ENCODE measurements at places on chromosomes 11 and 22.

GRCh38 chr11:3803726-3804495 is 4.4 kb upstream of the PGAP2 start:
- DNase-seq, result no peak

- no peak for DNase-seq
These were observed 11.1 kb upstream of the CBX6 start for GRCh38 chr22:38882972-38883622.

- no peak for DNase-seq
These were observed 48.2 kb upstream of the SMCO4 start for GRCh38 chr11:93591247-93591898.

DNA sequence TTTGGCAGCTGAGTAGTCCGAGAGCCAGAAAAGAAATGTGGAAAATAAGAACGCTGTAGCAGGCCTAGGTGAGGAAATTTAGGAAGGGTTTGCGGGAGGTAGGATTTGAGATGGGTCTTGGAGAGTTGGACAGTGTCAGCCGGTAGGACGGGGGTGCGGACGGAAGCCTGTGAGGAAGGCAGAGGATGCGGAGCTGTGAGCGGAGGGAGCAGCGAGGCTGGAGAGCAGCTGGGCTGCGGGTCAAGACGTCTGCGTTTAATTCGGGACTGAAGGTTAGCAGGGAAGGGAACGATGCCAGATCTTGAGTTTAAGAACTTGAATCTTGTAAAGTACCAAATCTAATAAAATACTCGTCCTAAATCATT is 669 bp upstream of the TIGD3 start:
- DNase-seq, result no peak

DNA sequence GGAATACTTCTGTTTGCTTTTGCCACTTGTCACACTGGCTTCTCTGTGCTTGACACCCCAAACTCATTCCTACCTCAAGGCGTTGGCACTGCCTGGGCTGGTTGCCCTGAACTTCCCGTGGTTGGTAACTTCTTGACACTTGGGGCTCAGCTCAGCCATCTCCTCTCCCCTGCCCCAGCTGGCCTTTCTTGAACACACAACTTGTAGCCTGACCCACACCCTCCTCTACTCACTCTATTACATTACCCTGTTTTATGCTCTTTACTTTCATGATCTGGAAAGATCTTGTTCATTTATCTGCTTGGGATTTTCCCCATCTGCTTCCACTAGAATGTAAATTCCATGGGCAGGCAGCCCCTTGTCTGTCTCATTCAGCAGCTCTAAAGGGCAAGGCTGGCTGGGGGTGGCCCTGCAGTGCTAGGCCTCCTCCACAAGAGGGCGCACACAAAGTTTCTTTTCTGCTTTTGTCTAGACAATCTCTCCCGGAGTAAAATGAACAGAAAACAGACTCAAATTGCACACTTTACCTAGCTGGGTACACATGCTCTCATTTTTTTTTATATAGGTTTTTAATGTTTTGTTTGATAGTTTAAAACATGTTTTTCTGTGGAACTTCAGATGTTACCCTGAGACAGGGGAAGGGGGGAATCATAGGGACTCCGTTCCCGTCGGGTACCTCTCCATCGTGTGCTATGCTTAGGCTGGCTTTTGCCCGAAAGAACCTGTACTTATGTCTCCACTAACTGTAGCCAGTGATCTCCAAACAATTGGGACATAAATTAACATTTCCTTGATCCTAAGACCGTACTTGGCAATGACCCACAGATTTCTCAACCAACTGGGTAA is 16.4 kb upstream of the MRGPRX2 start:
- DNase-seq, result peak; percentile 32

- DNase-seq, result no peak
These were observed 51.7 kb upstream of the CCDC89 start for GRCh38 chr11:85737738-85738137.

- no peak for DNase-seq
These were observed 35.8 kb upstream of the MYRF start for GRCh38 chr11:61716478-61717285.

GRCh38 chr11:93350835-93351234 is 20.3 kb downstream of the DEUP1 start:
- DNase-seq, result no peak

- DNase-seq, result no peak
These were observed 9.4 kb upstream of the OR2D3 start for GRCh38 chr11:6911378-6911777.

DNA sequence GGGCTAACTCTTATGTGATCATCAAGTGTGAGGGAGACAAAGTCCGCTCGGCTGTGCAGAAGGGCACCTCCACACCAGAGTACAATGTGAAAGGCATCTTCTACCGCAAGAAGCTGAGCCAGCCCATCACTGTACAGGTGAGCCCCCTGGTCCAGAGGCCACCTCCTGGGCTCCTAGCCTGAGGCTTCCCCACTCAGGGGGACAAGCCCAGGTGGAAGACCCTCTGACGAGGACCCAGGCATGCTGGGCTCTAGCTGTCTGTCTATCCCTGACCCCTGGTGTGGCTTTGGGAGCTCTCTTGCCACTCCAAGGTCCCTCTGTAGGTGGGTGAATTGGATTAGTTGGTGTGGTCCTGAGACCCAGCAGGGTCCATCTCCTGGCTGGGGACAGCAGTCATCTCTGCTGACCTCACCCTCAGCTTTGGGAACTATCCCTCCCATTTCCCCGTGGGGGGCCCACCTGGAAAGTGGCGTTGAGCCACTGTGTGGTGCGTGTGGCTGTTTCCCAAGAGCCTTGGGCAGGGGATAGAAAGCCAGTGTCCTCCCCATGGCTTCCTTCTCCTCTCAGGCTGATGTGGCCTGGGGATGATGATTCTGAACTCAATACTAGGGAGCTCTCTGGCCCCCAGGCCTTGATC is 5.4 kb upstream of the MYO7A start:
- no peak for DNase-seq

- no peak for DNase-seq
These were observed 597.5 kb downstream of the BRD1 start for GRCh38 chr22:49230194-49230577.

DNA sequence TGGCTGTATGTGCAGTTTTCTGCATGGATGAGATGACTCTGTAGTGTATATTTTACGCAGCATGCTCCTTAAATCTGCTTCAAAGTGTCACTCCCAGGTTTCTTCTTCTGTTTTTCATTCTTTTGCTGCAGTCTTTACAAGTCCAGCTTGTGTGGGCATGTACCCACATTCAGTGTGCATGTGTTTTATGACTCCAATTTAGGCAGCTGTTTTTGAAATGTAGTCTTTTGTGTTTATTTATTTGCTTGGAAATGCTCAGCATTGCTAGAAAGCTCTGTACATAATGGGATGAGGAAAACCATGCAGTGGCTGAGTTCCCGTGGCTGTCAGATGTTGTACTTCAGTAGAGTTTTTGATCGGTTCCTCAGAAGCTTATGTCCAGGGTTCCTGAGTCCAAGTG is 138.5 kb downstream of the ARHGAP42 start:
- no peak for DNase-seq

DNA sequence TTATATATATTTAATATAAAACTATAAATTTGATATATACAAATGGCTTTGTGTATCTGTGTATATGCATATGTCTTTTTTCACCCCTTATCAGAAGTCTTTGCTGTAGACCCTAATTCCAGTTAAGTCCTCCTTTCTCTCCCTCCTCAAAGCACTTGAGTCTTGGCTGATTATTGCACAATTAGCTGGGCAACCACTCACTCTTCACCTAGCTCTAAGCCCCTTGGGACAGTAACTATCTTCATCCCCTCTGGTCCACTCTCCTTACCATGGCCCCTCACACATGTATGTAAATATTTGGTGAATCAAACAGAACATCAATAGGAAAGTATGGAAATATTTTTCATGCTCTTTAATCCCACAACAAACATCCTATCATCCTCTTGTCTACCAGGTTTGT is 909 bp upstream of the OR5B21 start:
- DNase-seq, result no peak

DNA sequence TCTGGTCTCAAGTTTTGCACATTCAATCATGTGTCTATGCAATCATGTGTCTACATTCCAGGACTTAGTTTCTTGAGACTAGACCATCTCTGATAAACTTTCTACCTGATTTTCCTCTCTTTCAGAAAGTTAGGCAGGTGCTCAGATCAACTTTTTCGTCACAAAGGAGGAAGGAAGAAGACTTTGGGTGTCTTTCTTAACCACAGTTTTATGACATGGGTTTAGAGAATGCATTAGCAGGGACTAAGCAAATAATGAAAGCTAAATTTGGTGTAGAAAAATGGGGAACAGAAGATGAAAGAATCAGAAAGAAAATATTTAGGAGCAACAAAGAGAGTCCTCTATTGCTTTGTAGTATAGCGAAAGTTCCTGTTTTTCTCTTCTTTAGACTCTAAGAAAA is 7.7 kb upstream of the GLYATL1B start:
- DNase-seq, result no peak

GRCh38 chr22:20213833-20214708 is 54.0 kb downstream of the RTN4R start:
- DNase-seq, result no peak

DNA sequence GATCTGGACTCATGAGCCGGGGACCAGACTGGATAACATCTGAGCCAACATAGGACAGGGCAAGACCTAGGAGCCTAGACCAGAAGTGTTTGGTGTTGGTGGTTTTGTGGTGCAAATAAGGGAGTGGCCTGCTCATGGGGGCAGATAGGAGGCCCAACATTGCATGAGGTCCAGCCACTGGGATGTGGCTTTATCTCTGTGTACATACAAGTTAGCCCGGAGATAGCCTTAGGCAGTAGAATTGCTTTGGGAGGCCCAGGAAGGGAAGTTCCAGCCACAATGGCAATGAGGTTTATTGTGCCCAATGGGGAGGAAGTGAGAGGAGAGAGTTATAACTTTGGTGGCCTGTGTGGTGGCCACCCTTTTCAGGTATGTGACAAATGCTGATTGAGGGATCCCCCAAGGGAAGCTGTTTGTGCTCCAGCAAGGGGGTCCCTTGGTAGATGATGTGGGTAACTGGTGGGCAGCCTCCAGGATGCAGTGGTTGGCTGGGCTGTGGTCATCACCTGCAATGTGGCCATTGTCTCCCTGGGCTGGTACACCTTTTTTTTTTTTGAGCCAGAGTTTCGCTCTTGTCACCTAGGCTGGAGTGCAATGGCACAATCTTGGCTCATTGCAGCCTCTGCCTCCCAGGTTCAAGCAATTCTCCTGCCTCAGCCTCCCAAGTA is 6.4 kb downstream of the LMO2 start:
- no peak for DNase-seq

DNA sequence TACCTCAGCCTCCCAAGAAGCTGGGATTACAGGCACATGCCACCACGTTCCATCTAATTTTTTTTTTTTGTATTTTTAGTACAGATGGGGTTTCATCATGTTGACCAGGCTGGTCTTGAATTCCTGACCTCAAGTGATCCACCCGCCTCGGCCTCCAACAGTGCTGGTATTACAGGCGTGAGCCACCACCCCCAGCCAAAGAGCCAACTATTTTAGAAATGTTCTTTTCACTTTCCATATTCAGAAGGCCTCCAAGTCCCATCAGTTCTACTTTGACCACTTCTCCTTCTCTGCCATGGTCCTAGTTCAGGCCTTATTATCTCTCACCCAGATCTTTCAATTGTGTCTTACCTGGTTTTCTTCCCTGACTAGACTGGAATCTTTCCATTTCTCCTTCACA is 48.2 kb downstream of the CCDC83 start:
- no peak for DNase-seq

DNA sequence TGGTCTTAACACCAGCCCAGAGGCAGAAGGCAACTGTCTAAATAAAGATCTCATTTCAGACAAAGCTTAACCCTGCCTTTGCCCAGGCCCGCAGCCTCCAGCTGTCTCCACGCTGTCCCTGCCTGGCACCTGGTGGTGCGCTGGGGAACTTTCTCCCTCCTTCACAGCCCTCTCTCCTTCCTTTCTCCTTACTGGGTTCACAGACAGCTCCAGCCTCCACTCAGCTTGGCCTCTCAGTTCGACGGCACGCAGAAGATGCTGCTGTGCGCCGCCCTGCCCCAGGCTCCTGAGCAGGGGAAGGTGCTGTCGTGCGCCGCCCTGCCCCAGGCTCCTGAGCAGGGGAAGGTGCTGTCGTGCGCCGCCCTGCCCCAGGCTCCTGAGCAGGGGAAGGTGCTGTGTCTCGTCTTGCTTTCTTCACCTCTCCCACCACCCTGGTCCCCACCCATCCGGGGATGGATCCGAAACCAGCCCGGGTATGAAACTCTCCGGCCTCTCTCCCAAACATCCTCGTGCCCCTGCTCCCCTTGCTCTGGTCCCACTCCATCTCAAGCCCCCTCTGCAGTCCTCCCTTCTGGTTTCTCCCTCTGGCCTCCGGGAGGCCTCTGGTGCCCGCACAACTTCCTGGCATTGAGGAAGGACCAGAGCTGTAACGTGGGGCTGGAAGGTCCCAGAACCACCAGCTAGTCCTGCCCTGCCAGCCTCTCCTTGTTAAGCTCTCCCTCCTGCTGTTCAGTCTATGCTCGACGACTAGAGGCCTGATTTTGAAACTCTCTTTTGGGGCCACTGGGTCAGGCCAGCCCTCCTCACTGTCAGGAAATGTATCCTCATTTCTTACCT is 22.9 kb upstream of the JAM3 start:
- DNase-seq, result no peak

GRCh38 chr22:19962246-19962908 is 20.8 kb upstream of the TXNRD2 start:
- peak; percentile 31 for DNase-seq

DNA sequence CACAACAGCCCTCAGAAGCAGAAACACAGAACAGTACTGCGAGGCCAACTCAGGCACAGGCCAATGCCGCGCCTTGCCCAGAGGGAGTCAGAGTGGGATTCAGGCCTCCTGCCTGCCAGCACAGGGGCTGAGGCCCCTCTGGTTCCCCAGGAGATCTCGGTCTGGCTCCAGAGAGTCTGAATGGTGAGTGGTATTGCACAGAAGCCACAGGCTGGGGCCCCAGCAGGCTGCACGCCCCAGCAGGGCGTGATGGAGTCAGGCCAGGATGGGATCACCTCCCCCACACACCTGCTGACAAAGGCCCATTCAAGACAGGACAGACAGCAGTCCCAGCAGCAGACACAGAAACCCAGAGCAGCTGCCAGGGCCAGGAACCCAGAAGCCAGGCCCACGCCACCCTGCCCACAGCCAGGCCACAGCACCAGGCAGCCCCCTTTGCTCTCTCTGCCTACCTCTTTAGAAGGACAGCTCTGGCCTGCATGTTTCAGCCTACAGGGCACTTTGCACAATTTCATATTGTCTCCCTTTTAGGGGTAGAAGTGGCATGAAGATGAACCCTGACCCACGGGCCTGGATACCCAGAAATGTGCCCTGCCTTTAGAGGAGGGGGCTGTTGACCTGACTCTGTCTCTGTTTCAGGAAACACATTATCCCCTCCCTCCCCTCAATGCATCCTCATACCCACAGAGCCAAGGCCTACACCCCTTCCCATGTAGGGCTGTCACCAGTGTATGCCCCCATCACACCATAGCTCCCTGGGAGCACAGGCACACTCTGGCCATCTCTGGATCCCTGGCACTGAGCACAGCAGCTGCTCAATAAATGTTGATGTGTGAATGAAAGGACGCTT is 6.1 kb downstream of the FXYD6 start:
- no peak for DNase-seq

GRCh38 chr11:45885274-45885920 is at the start of gene MAPK8IP1:
MAPK8IP1 (plus strand) TSS chr11:45885651; CDS start chr11:45885821, 170 bp downstream.
- DNase-seq, result peak; percentile 48

GRCh38 chr22:27152883-27153282 is 495.5 kb downstream of the MIAT start:
- DNase-seq, result no peak
